ENCODE measurements at places on chromosomes 4 and X.

DNA sequence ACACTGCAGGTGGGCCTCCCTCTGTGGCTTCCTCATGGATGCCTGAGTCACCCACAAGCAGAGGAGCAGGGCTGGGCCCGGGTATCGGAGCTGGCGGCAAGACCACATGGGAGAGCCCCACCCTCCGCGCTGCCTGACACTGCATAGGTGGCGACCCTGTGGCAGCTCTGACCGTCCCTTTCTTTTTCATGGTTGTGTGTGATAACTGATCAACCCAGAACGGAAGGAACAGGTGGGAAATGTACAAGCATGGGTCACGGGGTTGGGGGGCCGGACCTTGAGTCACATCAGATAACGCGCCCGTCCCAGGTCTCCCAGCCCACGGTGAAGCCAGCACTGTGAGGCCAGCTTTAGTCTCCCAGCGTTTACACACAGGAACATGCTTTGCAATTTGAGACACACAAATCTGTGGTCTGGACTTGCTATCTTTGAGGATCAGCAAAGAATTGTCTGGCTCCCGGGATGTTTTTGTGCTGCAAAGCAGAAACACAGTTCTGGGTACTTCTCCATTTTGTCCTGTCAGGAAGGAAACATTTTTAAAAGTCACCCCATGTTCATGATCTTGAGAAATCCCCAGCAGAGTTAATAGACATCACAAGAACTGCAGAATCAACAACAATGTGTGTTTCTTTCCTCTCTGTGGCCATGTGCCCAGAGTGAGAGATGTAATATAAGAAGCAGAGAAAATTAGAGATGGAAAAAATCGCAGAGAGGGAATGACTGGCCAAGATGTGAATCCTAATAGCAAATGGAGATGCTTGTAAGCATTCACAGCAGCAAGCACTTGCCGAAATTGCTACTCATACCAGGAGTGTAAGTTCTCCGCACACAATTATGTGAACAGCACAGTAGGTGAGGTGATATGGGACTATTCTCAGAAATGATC lies 70.1 kb upstream of the CBR4 start:
- no peak for DNase-seq

- DNase-seq: no peak
Observed at GRCh38 chrX:115652221-115652620, 91.2 kb downstream of the PLS3 start.

DNA sequence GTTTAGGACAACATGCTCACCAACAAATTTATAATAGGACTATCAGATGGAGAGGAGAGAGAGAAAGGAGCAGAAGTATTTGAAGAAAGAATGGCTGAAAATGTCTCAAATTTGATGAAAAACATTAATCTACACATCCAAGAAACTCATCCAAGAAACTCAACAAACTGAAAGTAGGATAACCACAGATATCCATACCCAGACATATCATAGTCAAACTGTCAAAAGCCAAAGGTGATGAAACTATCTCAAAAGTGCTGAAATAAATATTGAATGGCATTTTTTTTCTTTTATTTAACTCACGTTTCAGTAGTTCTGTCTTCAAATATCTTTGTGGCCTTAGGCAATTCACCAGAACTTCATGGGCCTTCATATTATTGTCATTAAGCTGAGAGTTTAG lies 116.2 kb downstream of the TBC1D19 start:
- DNase-seq: no peak

- no peak for DNase-seq
Observed at GRCh38 chr4:174099712-174100111, 183.8 kb downstream of the FBXO8 start.

- no peak for DNase-seq
Observed at GRCh38 chrX:102832661-102833060, 104.4 kb upstream of the RAB40AL start.

- DNase-seq: no peak
Observed at GRCh38 chrX:4971646-4972045, 1257.0 kb downstream of the NLGN4X start.

- no peak for DNase-seq
Observed at GRCh38 chr4:107402291-107402690, 317.7 kb downstream of the PAPSS1 start.

GRCh38 chrX:13364230-13364857 lies 44.5 kb upstream of the ATXN3L start:
- DNase-seq: no peak

GRCh38 chr4:107740950-107741701 lies 21.1 kb upstream of the PAPSS1 start:
- DNase-seq: no peak

DNA sequence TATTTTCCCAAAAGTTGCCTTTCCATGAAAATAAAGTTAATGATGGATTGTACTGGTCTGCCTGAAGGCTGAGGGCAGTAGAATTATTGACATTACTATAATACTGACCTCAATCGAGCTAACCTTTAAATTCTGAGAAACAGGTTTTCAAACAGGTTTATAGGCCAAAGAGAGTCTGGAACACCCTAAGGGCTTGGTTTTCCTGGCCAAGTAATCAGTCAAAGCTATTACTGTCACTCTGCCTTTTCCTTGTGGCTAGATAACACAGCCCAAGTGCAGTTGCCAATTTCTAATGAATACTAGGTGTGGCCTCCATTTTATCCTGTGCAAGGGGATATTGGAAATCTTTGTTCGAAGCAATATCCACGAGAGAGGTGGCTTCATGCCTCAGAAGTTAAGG lies 75.2 kb downstream of the INTS12 start:
- DNase-seq: no peak

- DNase-seq: no peak
Observed at GRCh38 chr4:85555206-85555605, 80.3 kb downstream of the ARHGAP24 start.

- no peak for DNase-seq
Observed at GRCh38 chrX:46754586-46755061, 4.3 kb downstream of the SLC9A7 start.

DNA sequence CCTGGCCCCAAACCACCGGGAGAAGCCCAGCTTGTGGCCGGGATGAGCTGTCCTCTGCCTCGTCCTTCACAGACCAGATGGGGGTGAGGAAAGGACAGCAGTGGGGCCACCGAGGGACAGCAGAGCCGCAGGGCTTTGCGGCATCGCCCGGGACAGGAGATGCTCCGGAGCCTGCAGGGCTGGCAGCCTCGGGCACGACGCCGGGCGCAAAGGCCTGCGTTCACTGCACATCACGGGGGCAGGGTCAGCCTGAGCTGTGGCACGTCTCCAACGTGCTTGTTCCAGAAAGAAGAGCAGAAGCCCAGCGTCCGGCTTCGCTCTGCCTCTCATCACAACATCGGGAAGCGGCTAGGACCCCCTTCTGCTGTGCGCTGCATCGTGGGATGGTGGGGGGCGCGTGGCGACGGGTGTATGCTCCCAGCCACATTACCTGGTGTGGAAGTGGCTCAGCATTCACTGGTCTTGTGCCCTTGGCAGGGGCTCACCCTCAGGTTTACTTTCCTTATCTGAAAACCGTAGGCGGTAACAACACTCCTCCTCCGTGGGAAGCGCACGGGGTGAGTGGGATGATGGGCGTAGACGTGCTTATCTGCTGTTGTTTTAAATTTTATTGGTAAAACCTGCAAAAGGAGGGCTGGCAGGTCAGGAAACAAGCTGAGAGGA lies 7.4 kb downstream of the TADA2B start:
- DNase-seq: no peak

- DNase-seq: no peak
Observed at GRCh38 chr4:126748736-126749135, 884.0 kb upstream of the INTU start.

- DNase-seq: no peak
Observed at GRCh38 chrX:64150775-64151174, 54.7 kb downstream of the AMER1 start.

DNA sequence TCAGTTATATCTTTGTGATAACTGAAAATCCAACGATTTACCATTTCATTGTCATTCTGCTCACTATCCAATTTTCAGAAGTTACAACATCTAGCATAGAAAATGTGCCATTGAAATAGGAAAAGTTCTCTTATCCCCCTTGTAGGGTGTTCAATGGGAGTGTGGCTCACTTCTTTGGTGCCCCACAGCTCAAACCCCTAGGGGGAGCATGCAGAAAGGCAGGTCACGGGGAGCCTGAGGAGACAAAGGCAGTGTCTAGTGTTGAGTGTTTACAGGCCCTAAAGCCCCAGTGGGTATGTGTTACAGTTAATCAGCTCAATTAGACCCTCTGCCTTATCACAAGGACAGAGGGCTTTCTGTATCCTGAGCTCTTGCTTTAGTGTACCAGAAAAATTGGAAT lies 243.4 kb upstream of the GRID2 start:
- no peak for DNase-seq

GRCh38 chr4:63122955-63123354 lies 1286.3 kb downstream of the TECRL start:
- DNase-seq: no peak

GRCh38 chr4:2510351-2511259 lies 25.8 kb upstream of the FAM193A start:
- no peak for DNase-seq

DNA sequence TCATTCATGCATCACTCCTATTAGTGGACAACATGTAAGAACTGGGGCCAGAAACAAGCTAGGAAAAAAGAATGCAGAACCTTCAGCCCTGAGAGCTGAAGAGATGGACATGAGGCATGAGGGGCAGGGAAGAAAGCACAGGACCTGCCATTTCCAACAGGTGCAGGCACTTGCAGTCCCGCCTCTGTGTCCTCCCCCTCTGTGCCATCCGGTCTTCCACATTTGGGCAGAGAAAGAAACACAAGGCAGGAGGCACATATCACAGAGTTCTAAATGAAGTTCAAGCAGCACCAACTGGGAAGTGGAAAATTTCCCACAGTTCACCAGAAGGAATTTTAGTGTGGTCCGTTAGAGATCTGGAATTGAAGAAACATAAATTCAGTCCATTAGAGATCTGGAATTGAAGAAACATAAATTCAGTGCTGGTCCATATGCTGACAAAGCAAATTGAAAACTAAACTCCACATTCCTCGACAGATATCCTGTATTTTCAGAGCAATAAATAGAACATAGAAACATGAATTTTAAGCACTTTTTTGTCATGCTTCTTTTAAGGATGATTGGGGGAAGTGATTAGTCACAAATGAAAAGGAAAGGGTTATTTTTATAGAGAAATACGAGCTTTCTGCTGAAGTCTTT lies 57.2 kb upstream of the DAPP1 start:
- DNase-seq: no peak

GRCh38 chr4:119980456-119980855 lies 86.2 kb downstream of the MAD2L1 start:
- no peak for DNase-seq

- no peak for DNase-seq
Observed at GRCh38 chrX:37922928-37923327, 75.6 kb upstream of the DYNLT3 start.

DNA sequence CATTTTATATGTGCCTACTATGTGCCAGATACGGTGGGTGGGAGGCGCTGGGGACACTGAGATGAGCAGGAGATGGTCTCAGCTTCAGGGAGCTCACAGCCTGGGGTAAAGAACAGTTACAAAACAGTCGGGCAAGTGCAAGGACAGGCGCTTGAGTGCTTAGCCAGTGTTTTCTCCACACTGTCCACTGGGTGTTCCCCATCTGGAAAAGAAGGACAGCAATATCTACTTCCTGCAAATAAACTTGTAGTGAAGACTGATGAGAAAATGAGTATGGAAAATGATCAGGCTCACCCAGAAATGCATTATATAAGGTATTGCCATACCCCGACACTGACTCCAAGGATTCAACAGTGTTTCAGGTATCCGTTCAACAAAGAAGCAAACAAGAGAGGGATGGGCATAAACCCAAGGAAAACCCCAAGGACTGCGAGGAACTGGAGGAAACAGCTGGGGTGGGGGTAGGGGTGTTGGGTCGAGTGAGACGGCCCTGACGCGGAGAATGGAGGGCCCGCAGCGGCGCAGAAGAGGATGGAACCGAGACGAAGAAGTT lies 835 bp downstream of the TMEM185A start:
- DNase-seq: no peak

GRCh38 chrX:10582215-10582733 lies 38.1 kb downstream of the MID1 start:
- no peak for DNase-seq

- DNase-seq: no peak
Observed at GRCh38 chrX:63656871-63657580, 128.0 kb downstream of the ARHGEF9 start.

DNA sequence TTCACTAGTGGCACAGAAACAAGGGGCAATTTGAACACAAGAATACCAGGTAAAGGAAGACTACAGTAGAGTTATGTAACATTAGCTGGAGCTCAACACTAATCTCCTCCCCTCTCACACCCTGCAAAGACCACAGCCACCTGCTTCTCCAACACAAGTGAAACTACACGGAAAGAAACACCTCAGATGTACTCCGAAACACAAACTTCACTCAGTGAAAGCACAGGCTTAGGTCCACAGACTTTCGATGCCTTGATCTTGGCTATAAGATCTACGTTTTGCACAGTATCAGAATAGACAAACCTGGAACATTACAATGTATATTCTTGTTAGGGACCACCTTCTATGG lies 7.6 kb downstream of the ACSL1 start:
- no peak for DNase-seq
